Left cardiac atrium (tissue), 4 donors: ENCODE measurements at places on chromosomes 2 and 18. TPM values are rescaled to one million over a fixed set of nuclear protein-coding genes. Genes with fewer than 3 reads are reported as not detected.
A peak's percentile ranks its signal among the peaks of the same experiment; 100 is the strongest.

DNA sequence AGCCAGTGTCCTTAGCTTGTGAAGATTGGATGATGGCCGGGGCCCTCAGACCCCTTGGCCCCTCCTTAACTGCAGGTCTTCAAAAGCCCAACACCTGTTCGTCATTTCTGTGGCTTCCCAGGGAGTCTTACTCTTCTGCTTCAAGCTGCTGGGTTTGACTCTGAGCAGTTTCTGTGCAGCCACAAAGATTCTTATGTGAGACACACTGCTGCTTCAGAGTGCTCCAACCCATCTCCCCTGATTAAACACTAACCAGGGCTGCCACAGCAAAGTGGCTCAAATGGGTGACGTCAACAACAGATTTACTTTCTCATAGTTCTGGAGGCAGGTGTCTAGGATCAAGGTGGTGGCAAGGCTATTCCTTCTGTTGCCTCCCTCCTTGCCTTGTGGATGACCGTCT, 40.8 kb downstream of the TSN start:
- no peak for DNase-seq

DNA sequence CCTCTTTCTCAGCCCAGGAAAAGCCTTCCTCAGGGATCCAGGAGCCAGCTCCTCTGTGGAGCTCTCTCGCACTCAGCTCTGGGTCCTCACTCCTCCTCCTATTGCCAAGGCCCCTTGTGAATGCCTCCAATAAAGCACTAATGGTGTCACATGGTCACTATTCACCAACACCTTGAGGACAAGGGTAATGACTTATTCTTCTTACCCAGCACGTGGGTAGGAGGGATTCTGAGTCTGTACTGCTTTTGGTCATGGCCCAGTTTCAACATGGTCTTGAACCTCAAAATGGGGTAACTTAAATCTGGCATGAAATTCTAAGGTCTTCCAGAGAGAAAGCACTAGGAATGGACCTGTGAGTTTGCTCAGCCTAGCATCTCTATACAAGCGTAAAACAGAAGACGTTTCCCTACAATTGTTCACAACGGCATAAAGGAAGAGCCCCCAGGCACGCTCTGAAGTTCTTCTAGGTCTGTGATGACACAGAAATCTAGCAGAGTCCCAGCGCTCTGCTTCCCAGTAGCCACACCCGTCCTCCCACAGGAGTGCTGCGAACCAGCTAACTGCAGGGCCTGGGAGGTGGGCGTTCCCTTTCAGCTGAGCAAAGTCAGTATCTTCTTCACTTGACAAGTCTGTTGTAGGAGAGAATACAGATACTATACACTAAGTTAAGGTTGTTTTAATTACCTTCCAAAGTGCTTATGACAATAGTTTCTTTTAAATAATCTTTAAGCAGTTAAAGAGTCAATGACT, 14.6 kb upstream of the KIDINS220 start:
- DNase-seq: peak; percentile 29

GRCh38 chr2:15223887-15224286, 337.2 kb downstream of the NBAS start:
- no peak for DNase-seq

- no peak for DNase-seq
Measured at GRCh38 chr2:36192983-36193382, 162.6 kb upstream of the CRIM1 start.

Gene SCN3A
- 1.1 TPM for total RNA-seq
